ENCODE measurements at places on chromosomes 5 and 9.

DNA sequence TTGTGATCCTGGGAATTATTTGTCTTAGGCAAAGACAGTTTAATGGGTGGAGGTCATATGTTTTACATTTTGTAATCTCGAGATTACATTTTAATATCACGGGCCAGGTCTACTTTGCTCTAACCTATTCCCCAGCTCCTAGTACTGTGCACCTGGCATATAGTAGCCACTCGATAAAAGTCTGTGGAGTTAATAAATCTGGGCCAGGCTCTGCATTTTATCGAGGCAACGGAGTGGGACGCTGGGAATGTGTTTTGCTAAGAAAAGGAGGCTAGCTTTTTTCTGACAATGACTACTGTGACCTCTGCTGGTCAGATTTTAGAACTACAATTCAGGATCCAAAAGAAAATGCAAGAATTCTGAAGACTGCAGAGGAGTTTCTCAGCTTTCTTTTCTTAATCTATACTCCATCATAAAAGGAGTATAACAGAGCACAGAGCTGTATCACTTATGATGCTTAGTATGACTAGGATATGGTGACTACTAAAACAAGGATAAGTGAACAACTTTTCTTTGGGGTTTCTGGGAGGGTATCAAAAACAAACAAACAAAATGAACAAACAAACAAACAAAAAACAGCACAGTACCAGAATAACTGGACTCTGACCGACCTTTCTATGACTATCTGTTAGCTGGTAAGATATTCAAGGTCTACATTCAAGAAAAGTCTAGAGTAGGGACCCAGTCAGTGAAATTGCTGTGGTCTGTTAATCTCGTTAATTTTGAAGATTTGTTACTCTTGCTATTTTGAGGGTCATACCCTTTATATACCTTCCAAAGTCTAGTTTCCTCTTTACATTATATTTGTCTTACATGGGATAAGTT is 46.1 kb upstream of the CER1 start:
- peak; percentile 58 for DNase-seq

DNA sequence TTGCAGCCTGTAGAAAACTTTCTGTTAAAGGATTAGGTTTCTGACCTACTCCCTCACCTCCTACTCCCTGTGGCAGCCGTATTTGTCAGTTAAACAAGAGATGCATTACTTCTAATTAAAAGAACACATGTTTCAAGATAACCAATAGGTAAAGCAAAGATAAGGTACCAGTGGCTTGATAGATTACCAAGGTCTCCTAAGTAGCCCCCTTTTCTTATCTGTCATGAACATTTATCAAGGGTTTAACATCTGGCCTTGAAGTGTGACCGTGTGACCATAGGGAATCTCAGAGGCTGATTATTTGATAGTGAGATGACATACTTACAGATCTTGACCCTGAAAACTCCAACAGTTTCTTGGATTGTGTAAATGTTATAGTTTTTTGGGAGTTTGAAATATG is 764.0 kb upstream of the EDIL3 start:
- no peak for DNase-seq

- no peak for DNase-seq
Measured at GRCh38 chr9:114482593-114482992, 22.7 kb downstream of the WHRN start.

GRCh38 chr5:177509381-177509951 is at the start of gene DOK3:
TSS of gene DOK3 (minus strand) at chr5:177509826. CDS start at chr5:177509540, 286 bp downstream.
- DNase-seq: no peak

DNA sequence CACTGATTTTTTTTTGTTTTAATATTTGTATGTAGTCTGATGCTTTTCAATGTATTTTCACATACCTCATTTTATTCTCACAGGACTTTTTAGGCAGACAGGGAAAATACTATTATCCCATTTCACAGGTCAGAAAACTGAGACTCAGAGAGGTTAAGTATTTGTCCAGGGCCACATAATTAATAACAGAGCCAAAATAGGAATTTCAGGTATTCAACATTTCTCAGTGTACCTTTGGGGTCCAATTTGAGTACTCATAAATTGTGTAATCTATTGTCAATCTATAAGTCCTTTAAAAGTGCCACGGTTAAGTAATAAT is 120.7 kb upstream of the GRHPR start:
- DNase-seq: no peak

- DNase-seq: no peak
Measured at GRCh38 chr5:132763181-132764036, 13.6 kb downstream of the SEPTIN8 start.

DNA sequence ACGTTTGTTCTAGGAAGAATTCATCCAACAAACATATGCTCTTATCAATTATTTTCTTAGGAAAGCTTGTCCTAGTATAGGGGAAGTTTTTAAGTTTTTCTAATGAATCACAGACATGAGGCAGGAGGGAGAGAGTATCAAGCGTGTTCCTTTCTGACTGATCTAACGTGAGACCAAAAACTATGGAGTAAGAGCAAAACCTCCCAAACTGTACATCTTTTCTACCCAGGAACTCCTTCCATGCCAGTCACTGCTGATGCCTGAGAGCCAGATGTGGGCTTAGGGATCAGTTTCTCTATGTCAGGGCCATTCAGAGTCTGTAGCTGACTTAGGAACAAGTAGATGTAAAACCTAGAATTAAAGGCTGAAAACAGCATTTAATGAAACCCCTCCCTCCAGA is 51.7 kb upstream of the NFIB start:
- DNase-seq: no peak

- DNase-seq: no peak
Measured at GRCh38 chr5:57185313-57185712, 11.5 kb downstream of the GPBP1 start.

DNA sequence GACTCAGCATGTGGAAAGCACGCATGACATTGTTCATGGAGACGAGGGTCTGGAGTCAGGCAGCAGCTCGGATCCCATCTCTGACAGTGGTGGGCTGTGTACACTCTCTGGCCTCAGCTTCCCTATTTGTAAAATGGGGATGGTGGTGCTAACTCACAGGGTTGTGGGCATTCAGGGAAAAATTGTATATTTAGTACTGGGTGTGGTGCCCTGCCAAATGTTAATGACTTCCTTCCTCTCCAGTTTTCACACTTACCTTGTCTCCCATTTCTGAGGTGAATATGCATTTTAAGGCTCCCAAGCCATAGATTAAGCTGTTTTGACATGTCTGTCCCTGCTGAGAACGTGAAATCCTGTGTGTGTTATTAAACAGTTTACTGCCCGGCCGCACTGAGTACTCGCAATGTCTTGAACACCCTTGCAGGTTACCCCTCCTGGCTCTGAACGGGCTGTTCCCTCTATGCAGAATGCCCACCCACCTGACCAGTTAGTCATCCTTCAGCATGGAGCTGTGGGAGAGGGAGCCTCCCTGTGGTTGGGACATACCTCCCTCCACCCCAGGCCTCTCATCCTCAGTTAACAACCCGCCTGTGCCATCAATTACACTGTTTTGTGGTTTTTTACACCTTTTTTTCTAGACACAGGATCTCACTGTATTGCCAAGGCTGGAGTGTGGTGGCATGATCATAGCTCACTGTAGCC is 25.8 kb downstream of the TJP2 start:
- no peak for DNase-seq

GRCh38 chr9:99353408-99353807 is 131.3 kb downstream of the SEC61B start:
- peak; percentile 90 for DNase-seq

- peak; percentile 6 for DNase-seq
Measured at GRCh38 chr9:126558051-126558665, 55.6 kb upstream of the LMX1B start.

DNA sequence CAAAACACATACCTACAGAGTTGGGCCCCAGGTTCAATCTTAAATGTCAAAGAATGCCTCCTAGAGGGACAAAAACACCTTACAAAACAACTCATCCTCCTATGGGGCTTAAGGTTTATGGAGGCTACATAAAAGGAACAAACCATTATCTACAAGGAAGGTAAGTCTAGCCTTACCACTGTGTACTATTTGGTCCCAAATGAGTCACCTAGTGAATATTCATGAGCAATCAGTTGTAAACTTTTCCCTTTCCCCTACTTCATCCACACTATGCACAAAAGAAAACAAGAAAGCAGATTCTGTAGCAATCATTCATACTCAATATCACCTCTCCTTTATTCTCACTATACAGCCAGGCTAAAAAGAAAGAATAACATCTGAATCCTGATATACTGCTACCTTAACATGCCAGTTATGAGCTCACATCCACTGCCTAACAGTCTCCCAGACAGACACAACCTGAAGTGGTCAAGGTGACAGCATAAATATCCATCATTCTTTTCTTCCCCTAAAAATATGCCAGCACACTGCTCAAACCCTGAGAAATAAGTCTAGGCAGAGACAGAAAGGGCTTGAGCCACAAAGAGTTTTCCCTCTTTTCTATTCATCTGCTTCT is 6.2 kb downstream of the OXCT1 start:
- DNase-seq: no peak

DNA sequence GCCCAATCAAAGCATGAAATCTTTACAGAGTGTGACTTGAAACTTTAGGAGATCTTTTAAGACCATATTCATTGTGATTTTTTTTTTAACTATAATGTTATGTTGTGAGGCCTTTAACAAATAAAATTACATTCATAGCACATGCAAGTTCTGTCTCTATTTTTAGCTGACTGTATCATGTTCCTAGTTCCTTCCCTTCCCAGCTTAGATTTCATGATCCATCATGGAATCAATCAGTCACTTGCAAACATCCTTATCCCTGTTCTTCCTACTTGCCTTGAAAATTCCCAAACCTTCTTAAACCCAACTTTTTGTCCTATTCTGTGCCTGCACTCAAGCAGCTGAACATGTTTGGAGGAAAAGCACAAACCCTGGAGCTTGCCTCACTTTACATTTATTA is 141.8 kb downstream of the DMXL1 start:
- DNase-seq: no peak

DNA sequence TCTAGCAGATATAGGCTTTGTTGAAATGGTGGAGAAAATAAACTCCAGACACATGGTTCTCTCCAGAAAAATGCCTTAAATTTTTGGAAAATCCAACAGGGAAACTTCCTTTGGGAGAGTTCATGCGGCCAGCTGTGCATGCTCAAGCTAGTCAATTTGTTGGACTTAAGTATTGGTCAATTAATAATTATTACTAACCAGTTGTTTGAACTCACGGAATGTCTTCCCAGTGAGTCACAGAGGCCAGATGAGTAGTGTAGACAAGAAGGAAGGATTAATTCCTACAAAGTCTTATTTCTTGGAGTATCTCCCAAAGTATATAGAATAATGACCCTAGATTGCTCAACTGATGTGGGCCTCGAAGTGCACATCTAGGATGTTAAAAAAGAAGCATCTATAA is 103.6 kb downstream of the MACIR start:
- no peak for DNase-seq

DNA sequence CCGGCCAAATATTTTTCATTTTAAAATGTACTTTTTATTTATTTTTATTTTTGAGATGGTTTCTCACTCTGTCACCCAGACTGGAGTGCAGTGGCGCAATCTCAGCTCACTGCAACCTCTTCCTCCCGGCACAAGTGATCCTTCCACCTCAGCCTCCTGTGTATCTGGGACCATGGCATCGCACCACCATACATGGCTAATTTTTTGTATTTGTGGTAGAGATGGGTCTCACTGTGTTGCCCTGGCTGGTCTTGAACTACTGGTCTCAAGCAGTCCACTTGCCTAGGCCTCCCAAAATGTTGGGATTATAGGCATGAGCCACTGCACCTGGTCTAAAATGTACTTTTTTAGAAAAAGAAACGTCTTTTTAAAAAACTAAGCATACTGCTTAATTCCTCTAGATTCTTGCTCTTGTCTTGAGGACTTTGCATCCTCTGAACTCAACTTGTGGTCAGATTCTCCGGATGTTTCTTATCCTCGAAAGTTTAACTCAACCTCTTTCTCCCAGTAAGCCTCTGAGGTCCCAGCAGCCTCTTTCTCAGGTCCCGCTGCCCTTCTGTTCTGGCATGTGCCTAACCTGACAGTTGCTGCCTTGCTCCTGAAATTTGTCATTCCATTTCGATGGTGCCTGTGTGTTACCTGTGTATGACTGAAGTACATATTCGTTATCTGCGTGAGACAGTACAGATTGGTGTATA is 63.0 kb downstream of the TRIO start:
- no peak for DNase-seq

- no peak for DNase-seq
Measured at GRCh38 chr5:67013719-67014118, 182.9 kb downstream of the CD180 start.

GRCh38 chr5:82044010-82044409 is 72.2 kb downstream of the ATG10 start:
- no peak for DNase-seq

GRCh38 chr9:132857031-132857430 is 21.1 kb downstream of the AK8 start:
- peak; percentile 5 for DNase-seq

- DNase-seq: no peak
Measured at GRCh38 chr9:132143359-132143758, 18.5 kb upstream of the NTNG2 start.

GRCh38 chr5:74074111-74074510 is 448.1 kb downstream of the ARHGEF28 start:
- DNase-seq: no peak

GRCh38 chr5:88672644-88673252 is 210.2 kb downstream of the MEF2C start:
- no peak for DNase-seq

DNA sequence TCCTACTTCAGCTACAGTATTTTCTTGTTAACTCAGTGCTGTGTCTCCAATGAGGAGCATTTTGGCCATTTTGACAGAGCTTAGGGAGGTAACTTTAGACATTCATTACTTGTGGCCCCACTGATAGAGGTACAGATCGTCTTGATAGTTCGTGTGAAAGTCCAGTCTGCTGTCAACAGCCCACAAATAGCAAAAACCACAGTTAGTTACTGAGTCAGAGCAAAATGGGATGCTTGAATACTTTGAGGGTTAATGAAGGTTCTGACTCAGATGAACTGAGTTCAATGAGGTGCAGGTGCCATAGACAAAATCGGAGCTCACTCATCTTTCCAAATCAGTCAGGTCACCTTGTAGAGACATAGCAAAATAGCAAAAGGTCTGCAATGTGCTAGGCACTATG is 163.1 kb upstream of the TLE4 start:
- DNase-seq: no peak

DNA sequence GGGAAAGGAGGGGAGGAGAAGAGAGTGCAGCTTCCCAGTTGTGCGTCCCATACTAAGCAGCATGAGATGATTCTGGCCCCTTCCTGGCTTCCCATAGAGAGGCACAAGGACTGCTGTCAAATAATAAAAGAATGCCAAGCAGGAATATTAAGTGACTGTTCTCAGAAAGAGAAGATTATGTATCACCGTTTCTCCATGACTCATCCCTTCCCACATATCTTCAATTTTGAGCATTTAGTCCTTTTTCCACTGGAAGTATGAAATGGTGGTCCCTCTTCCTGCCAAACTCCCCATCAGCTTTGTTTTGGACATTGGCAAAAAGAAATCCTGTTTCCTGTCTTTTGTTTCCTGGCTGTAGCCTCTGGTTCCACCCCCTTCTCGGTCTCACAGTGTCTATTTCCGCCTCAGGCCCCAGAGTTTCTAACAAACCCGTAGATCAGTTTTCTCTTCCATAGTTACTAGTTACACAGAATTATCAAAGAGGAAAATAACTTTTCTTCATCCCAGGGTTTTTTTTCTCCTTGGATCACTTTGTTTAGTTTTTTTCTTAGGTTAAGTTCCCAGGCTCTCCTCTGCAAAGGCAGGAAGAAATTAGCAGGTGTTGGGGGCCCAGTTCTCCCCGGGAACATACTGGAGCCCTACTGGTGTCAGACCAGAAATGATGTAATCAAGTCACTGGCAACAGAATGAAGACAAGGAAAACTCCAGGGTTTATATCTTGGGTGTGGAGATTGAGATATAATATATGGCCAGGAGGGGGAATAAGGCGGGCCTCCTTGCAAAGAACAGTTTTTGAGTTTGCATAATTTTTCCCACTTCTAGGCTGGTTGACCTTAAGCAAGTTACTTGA is 26.4 kb upstream of the ARHGAP26 start:
- no peak for DNase-seq

GRCh38 chr5:72920690-72921502 is 34.9 kb upstream of the FCHO2 start:
- no peak for DNase-seq

Measured in brain microvascular endothelial cell (primary cell).